ENCODE measurements at places on chromosomes 12 and 14.

- DNase-seq, result no peak
Observed at GRCh38 chr12:51522696-51523095, 68.3 kb upstream of the SCN8A start.

DNA sequence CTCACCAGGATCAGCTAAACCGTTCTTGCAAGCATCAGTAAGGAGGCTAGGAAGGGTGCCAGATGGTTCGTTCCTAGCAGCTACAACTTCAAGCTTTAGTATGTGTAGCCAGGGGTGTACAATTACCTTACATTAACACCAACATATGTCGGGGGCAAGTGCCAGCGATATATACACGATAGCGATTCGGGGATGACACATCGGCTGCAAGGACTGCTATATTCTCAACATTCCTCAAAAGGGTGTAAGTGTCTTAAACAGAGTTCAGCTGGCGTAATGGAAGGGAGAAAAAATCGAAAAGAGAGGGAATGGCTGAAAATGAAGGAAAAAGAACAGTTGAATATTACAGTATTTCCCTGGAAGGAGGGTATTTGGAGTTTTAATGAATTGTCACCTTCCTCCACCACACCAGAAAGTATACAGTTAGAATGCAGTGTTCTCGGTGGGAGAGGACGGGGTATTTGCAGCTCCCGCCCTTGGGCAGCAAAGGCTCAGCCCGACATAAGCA lies 545 bp downstream of the LIMA1 start:
- DNase-seq, result no peak

GRCh38 chr12:27462851-27463250 lies 16.3 kb downstream of the SMCO2 start:
- no peak for DNase-seq

- DNase-seq, result no peak
Observed at GRCh38 chr12:92036771-92037453, 108.7 kb downstream of the BTG1 start.

GRCh38 chr14:53793790-53794505 lies 162.7 kb downstream of the BMP4 start:
- DNase-seq, result no peak

All from right atrium auricular region (tissue), 2 donors.